ENCODE measurements at places on chromosomes 2 and 18.

DNA sequence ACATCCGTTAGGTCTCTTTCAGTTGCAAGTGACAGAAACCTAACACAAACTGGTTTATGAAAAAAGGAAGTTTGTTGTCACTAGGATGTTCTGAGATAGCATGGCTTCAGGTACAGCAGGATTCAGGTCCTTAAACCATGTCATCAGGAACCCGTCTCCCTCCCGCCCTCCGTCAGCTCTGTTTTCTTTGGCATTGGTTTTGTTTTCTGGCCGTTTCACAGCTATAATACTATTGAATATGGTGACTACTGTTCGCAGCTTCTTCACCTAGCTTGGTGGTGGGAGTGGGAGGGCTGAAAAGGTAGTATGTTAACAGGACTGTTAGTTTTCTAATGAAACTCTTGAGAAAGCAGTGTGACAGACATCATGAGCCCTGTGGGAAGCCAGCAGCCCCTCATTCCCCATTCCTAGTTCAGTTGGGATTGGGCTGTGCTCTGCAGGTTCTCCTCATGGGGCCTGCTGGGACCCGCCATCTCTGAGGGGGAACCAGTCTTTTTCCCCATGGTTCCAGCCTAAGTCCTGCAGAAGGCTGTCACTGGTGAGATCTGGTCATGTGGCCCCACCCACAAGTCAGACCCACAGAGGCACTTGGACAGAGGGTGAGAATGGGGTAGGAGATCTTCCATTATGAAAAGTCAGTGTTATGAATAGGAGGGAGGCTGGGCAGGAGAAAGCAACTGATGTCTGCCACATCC, 12.1 kb downstream of the PTMA start:
- no peak for DNase-seq

DNA sequence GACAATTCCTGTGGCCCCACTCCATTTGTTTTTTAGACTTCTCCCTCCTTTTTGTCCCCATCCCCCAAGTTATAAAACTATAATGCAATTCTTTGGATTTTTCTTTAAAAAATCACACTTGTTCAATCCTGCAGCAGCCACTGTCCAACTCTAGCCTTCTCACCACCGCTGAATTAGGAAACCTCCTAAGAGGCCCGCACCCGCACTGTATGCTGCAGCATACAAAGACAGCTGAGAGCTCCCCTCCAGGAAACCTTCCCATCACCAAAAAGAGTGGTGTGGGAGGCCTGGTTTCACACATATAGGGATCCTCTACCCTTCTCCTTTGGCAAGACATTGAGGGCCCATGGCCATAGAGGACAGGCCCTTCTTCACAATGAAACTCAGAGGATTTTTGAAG, 2.9 kb downstream of the PCGF1 start:
- DNase-seq, result no peak

DNA sequence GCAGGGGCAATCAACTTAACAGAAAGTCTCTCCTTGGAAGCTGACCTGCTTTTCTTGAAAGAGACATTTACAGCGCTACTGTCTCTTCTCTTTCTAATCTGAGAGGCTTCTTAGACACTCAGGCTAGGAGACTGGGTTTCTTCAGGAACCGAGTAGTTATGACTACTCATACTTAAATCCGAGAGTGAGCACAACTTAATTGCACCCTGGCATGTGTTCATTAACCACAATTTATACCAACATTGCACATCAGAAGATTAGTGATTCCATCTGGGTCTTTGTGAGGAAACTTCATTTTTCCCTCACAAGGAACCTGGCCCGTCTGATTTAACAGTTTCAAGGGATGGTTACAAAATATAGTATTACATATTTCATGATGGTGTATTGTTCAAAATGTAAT, 176.9 kb downstream of the UBE2E3 start:
- DNase-seq, result no peak

GRCh38 chr2:123614596-123614995, 410.5 kb upstream of the CNTNAP5 start:
- no peak for DNase-seq

DNA sequence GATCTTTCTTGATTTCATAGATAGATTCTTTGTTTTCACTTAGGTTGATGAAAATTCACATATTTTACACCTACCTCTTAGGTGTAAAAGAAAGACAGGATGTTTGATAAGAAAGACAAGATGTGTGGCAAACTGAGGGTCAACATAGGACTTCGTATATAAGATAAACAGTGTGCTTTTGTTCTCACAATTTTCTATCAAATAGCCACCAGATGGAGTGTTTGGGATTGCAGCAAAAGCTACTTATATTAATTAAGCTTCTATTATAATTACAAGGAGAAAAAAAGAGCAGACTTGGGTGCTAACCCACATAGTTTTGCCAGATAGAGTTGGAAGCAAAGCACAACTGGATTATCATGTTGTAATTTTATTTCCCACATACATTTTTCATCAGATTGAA, 232.9 kb downstream of the CDH7 start:
- DNase-seq, result no peak

DNA sequence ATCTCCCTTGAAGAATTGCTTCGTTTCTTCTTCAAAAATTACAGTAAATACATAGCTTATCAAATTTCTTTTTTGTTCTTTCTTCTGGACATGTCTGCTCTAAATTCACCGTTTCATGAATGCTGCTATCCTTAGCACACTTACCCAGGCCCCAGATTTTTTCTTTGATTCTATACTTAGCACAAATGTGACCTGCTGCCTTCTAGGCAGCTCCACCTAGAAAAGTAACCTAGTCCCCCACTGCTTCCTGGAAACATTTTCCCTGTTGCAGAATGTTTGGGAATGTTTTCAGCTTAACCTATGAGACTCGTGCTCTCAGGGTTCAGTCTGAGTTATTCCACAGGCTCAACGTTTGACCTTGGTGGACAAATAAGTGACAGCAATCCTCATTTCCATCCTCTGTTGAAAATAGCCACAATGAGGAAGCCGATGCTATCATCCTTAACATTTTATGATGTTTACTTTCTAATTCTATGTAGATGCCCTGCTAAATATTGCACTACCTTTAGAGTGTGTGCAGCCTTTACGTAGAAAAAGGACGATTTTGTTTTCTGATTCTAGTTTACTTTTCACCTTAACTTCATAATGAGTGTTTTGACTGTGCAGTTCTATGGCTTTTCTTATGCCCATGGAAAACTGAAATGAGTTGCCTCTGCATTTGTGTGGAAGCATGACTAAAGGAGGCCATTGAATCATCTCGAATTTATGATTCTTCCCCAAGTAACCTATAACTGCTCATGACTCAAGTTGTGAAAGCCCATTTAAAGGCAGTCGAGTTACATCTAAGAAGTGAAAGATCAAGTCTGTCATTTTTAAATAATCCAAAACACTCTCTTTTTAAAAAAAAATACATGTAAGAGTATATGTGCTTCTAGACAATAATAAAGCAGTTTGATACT, 47.7 kb downstream of the TMEM182 start:
- no peak for DNase-seq

DNA sequence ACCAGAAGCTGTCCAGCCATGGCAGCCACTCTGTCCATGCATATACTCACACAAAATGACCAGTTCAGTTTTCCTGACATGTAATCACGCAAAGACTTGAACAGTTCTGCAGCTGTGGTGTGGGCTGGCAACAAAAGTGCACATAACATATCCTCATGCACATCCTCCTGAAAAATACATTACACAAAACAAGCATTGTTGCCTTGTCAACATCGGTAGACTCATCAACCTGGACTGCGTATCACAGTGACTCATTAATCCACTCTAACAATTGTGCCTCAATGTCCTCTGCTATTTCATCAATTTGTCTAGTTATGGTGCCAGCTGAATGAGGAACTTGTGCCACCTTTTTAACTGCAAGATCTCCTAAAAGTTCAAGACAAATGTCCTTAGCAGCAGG, 19.5 kb downstream of the RBKS start:
- no peak for DNase-seq

GRCh38 chr2:207055257-207055656, 110.5 kb downstream of the KLF7 start:
- no peak for DNase-seq

DNA sequence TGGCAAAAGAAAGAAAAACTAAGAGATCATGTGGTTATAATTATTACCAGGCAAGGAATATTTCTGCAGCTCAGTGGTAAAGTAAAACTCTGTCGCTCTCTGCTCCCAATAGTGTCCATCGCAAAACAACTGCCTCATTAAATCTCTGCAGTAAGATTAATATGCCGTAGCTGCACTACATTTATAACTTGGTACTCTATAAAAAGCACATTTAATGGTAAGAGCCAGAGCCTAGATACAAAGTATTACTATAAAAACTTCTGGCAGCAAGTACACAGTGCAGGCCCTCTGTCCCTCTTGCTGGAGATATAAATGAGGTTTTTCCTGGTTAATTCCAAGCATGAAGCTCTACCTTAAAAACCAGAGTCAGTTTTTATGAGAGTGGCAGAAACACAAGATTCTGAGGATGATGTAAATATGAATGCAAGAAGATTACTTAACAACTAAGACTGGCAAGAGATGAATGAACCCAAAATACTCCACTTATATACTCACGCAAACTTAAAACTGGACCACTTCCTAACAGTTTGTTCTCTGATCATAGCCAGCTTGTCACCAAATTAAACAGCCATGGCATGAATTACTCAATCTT, 25.5 kb downstream of the ZNF521 start:
- no peak for DNase-seq

GRCh38 chr18:5488844-5489243, 55.0 kb downstream of the EPB41L3 start:
- DNase-seq, result no peak

- no peak for DNase-seq
Measured at GRCh38 chr2:161381546-161381945, 34.6 kb upstream of the TBR1 start.

DNA sequence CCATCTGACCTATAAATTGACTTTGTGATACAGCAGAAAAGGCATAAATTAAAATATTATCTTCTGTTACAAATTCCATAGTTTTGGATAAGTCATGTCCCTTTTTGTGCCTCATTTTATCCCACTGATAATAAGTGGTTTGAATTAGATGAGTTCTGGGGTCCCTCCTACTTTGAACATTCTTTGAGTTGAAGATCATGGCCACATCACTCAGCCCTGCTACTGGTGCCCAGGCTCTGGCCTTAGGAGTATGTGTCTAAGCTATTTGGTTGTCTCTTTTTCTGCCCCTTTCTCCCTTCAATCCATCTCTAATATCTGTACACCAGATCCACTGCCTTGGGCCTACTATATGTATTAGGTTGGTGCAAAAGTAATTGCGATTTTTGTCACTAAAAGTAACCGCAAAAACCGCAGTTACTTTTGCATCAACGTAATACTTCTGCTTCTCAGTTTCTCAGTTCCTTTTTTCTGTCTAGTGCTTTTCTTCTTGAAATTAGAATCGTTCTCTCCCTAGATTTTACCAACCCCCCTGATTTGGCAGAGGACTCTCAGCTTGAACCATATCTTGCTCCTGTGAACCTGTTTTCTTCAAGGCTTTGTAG, 362.5 kb upstream of the TNP1 start:
- no peak for DNase-seq

DNA sequence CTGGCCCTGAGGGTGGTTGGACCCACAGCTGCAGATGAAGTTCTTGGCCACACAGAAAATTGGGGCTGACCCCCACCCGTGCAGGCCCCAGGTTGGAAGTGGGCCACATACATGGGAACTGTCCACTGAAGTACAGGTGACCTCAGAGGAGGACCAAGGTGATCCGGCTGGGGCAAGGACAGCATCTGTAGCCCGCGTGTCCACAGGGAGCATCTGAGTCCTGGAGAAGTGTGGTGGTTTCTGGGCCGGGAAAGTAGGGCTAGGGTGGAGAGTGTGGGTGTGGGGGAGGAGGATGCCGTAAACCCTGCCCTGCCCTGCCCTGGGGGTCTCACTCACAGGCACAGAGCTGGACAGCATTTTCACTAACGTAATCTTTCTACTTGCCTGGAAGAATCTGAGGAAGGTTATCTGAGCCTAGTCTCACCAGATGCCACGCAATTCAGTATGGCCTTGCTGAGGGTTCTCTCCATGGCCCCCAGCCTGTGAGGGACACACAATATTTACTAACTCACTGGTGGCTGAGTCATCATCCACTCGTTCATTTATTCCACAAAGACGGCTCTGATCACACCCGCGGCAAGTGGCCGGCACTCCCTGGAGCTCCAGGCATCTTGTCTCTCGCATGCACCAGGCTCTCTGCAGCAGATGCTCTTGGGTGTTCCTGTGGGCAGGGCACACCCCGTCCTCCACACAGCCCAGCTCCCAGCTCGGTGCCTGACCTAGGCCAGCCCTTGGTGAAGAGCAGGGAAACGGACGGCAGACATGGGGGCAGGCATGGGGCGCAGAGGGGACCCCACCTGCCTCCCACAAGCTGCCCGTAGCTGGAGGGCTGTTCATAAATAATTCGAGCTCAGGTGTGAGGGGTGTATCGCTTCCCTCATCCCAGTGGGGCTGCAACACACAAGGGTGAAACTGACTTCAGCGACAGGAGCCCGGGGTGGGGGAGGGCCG, 51.2 kb downstream of the INHBB start:
- DNase-seq, result no peak

GRCh38 chr2:235077046-235077445, 125.2 kb downstream of the SH3BP4 start:
- DNase-seq, result no peak

DNA sequence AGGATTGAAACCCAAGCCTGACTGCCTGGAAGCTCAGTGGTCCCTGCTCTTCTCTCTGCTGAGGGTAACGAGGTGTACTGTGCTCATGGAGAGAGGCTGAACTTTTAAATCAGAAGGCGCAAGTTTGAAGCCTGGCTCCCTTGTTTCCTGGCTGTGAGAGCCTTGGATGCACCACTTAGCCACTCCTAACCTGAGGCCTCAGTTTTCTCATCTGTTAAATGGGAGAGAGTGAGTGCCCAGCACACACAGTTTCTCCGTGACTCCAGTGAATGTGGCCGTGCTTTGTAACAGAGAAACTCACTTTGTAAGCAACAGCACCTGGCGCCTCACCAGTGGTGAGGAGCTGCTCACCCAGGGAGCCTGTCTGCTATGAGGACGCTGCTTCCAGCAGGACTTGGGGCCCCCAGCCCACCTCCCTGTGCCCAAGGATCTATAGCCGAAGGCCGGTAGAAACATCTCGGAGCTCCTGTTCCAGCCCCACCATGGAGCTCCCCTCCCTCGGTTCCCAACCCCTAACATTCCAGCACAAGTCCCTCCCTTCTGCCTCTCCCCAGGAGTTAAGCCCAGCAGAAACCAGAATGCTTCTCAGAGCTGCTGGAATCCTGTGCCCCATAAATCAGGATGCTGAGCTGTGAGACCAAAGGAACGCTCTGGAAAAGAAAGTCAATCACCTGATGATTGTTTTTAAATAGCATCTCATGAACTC, 20.3 kb upstream of the KCNK3 start:
- DNase-seq, result no peak

DNA sequence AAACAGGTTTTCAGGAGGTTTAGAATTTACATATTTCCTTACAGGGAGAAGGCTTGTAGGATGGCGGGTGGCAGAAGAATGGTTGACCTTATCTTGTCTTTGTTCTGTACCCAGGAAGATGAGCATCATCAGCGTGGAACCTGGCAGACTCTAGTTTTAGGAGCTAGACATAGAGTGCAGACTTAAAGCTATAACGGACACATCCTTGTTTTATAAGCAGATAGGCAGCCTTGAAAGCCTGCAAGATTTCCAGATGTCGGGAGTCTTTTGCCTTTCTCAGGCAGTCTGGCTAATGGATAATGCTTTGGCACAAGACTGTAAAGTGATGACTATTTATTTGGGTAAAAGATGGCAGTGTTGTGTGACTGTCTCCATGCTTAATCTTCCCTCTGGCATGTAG, 11.7 kb downstream of the AQP12B start:
- DNase-seq, result no peak
